Renal cortex interstitium (tissue), 15 donors: ENCODE measurements at places on chromosomes 2 and 18.

GRCh38 chr2:187915810-187916209, 361.6 kb upstream of the TFPI start:
- DNase-seq = no peak

- DNase-seq = no peak
These were observed 77.5 kb upstream of the PROKR1 start for GRCh38 chr2:68565858-68566257.

DNA sequence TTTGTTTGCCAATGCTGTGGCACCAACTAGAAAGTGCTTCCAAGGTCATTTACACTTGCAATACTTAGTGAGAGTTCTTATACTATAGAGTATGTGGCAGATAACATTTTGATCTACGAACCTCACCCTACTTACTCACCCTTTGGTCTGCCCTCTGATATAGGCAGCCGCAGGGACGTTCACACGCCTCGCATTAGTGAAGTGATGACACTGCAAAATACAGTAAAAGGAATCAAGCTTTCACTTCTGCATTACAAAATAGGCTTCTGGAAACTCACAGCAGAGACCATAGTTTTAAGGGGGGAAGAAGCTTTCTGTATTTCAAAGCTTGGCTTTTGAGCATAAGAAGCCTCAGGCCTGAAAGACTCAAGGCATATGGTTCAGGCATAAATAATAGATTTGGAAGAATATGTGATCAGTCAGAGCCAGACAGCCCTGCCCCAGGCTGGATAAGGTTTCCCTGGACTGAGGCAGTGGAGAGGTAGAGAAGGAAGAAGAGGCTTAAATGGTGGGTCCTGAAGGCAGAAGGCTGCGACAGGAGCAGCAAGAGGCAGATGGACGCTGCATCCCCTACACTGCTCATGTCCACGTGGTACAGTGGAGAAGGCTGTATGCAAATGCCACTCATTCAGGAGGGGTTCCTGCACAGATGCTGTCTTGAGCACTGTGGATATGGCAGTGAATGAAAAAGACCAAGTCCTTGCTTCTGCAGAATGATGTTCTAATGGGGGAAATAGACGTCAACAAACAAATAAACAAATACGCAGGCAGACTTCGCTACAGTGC, 63.1 kb downstream of the FECH start:
- no peak for DNase-seq

- DNase-seq = no peak
These were observed 821 bp upstream of the EPHA4 start for GRCh38 chr2:221572821-221573429.

GRCh38 chr2:107931412-107931811, 54.9 kb upstream of the SLC5A7 start:
- no peak for DNase-seq

DNA sequence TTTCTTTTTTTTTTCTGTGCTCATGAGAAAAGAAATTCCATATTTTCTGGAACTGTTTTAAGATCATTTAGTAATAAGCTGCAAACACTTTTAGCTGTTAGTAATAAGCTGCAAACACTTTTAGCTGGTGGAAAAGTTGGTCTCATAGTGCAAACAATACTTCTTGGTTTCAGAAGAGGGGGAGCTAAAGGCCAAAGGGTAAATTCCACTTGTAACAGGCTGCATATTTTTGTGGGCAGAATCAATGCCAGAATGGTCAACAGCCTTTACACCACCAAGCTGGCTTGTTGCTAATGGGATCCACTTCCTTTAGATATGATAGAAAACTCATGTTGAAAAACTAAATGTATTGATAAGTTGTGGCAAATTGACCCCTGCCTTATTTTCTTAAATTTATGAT, 356.8 kb downstream of the NR4A2 start:
- no peak for DNase-seq

- DNase-seq = no peak
These were observed 31.9 kb downstream of the SNORC start for GRCh38 chr2:232901736-232902578.

- no peak for DNase-seq
These were observed 11.1 kb upstream of the KCMF1 start for GRCh38 chr2:84959566-84960506.

GRCh38 chr2:135183822-135184221, 131.7 kb downstream of the RAB3GAP1 start:
- DNase-seq = no peak

GRCh38 chr18:45139478-45139877, 458.8 kb downstream of the SETBP1 start:
- DNase-seq = no peak

DNA sequence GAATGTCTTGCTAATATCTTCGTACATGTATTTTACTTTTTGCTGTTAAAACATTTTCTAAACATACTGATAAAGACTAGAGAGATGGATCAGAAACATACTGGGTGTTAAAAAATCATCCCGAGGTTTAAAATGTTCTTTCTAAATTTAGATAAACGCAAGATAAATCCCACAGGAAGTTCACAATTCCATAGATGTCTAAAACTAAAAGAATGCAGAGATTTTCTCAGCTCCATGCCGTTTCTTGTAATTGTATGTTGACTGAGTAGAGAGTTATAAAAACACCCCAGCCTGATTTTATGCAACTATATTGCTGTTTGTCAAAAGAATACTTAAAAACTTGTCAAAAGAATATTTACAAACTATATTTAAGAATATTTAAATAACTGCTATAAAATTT, 455.7 kb downstream of the ARHGAP15 start:
- DNase-seq = no peak

GRCh38 chr2:101140978-101141655, 10.1 kb downstream of the TBC1D8 start:
- DNase-seq = no peak

- no peak for DNase-seq
These were observed 139.2 kb downstream of the LAMA3 start for GRCh38 chr18:23828426-23828825.

DNA sequence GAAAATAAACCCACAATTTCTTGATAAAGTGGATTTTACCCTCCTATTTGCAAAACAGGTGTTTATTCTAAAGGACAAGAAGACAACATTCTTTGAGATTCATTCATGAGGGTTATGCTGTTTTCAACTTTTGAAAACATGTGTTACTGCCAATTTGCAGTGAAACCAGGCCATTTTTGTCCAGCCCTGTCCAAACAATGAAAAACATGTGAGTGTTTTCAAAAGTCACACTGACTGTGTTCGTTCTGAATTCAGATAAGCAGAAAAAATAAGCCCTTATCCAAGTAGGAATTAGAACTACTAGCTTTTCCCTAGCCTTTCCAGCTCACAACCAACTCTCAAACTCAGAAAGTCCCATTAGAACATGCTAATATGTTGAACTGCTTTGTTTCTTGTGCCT, 148.1 kb upstream of the PID1 start:
- no peak for DNase-seq

DNA sequence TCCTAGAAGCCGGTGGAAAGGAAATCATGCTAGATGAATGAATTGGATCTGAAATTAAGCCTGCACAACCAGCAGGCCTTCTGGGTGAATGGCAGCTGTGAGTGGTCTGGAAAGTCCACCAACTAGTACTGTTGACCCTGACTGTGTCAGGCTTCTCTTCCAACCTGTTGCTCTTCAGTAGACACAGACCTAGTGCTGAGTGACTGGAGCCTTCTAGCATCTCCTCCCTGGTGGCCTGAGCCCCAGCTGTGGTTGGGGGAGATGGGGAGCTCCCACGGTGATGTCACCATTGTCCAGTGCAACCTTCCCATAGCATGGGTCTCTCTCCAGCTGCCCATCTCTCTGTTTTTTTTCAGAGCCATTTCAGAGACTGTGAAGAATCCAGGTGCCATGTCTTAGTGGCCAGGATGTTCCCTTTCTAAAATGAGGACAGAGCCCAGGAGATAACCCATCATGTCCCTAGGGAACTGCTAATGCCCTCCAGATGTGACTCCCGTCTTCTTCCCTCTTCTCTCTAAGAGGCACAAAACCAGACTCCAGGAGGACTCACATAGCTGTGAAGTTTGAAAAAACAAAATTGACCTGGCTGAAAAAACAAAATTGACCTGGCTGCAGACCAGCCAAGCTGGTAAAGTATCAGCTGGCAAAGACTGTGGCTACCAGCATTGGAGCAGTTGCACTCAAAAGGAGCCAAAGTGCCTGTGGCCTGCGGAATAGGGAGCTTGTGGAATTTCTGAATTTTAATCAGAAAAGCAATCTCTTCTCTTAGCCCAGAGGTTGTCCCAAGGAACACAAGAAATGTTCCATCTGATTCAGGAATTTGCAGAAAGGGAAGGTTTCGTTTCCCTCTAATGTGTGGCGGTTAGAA, 67.4 kb upstream of the RPL31 start:
- no peak for DNase-seq

- no peak for DNase-seq
These were observed 25.7 kb downstream of the DCDC2C start for GRCh38 chr2:3729055-3729448.

GRCh38 chr2:124254621-124255020, 229.5 kb downstream of the CNTNAP5 start:
- DNase-seq = no peak

DNA sequence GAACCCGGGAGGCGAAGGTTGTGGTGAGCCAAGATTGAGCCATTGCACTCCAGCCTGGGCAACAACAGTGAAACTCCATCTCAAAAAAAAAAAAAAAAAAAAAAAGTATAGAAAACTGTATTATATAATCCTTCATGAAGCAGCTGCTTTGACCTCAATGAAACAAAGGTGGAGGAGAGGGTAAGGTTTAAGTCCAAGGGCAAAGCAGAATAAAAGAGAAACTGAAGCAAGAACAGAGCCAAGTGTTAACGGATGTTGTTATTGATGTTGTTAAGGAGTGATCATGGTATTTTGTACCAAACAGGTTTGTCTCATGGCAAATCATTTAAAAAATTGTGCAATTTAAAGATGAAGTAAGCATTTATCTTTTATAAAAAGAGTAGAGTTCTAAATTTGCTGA, 7.4 kb downstream of the RAPH1 start:
- DNase-seq = no peak

DNA sequence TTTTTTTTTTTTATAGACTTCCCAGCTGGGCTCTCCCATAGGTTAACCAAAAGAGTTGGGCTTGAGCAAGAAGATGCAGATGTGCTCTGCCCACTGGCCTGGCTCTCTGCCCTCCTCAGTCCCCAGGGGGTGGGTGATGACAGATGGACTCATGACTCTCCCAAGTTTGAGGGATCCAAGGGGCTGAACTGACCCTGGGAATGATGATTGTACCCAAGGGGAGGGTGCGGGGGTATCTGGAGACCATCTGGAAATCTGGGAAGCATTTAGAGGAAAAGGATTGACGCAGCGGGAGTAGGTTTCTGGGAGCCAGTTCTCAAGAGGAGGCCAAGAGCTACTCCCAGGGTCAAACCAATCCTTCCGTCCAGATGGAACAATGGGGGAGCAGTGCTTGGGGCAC, 330.8 kb downstream of the CYP26B1 start:
- DNase-seq = no peak

DNA sequence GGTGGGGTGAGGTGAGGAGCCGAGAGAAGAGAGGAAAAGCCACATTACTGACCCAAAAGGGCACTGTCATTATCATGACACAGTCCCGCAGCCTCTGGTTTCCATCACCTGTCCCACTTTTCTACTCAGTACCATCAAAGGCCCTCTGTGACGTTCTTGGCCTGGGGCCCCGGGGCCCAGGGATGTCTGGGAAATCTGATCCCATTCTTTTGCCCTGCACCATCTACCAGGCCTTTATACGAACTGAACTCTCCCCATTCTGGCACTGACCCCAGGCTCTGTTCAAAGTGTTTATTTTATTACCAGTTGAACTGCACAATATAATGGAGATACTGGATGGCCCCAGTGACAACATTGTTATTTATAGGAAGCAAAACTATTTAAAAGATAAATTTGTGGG, 89.1 kb downstream of the COL6A3 start:
- no peak for DNase-seq

DNA sequence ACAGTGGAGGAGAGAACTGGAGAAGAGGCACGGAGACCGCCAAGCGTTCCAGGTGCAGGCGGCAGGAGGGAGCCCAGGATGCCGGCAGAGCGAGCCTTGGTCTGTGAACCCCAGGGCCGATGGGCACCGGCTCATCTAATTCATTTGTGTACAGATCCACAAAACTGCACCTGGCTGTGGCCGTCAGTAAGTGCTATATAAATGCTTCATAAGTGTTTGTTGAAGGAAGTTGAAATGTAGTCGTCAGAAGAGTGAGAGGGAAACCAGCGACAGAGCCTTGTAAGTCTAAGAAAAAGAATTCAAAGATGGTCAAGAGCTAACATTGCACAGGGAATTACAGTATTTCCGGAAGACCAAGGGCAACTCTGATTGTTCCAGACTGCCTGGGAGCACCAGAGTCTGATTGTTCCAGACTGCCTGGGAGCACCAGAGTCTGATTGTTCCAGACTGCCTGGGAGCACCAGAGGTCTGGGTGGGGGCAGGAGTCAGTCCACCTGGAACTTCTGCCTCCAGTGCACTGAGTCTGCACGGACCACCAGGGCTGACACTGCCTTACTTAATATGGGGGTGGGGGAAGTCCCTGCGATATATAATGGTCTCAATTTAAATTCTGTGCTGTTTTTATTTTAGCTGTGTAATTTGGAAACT, 112.3 kb downstream of the BCL2 start:
- no peak for DNase-seq

DNA sequence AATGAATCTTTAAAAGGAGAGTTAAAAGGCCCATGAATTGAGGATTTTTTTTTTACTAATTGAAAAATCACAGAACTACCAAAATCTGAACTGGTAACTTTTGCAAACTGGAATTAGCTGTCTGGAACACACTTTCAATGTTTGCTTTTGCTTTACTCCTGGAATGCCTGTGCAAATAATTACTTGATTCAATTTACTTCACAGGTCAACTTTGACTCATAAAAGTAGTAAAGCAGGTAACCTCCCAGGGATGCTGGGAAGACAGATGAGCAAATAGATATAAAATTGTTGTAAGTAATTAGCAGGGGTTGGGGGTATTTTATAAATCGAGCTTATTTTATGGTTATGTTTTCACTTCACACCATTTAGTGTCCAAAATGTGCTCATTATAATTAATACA, 398.3 kb upstream of the HNRNPA3 start:
- DNase-seq = no peak

DNA sequence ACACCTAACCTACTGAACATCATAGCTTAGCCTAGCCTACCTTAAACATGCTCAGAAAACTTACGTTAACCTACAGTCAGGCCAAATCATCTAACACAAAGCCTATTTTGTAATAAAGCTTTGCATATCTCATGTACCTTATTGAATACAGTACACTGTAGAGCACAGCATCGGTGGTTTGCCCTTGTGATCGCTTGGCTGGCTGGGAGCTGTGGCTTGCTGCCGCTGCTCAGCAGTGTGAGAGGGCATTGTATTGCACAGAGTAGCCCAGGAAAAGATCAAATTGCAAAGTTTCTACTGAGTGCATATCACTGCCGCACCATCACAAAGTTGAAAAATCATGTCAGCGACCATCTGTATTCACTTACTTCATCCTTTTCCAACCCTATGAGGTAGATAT, 62.3 kb upstream of the NCK2 start:
- no peak for DNase-seq

GRCh38 chr18:3177902-3178687, 41.7 kb downstream of the MYOM1 start:
- no peak for DNase-seq
